Calu3 (cell line): ENCODE measurements at places on chromosomes 2 and 18. TPM values are rescaled to one million over a fixed set of nuclear protein-coding genes. Genes with fewer than 3 reads are reported as not detected.

DNA sequence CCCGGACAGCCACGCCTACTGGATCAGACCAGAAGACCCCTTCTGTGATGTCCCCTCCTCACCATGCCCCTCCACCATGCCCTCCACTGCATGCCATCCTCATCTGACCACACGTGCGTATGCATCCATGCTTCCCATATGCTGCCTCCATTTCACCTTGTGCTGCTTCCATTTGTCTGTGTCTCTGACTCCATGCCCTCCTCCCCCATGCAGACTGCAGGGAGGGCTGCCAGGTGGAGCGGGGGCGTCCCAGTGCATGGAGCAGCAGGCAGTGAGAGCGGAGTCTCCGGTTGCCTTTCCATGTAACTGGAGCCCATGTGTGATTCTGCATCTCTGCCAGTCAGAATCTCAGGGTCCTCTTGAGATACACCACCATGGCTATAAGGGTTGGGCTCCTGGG, 52.6 kb downstream of the COA5 start:
- no peak for DNase-seq

DNA sequence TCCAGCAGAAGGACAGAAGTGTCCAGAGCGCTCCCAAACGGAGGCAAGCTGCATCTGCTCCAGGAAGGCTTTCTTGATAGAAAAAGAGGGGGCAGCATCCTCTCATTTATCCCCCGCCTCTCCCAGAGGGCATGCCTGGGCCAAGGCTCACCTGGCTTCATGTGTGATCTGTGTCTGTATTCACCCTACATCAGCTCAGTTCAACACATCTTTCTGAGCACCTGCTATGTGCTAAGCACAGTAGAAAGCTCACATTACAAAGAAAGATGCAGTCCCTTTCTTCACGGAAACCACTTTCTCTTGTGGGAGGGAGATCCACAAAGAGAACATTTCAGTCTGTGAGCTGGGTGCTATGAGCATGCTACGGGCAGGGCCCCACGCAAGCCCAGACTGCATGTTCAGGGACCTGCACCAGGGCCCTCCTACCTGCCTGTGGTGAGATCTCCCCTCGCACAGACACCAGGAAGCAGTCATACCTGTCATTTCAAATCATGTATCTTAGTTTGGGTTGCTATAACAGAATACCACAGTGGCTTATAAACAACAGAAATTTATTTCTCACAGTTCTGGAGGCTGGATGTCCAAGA, 90.7 kb downstream of the PDCL3 start:
- DNase-seq = no peak

The SNORC gene
- total RNA-seq = 4.3 and 5.0 TPM in 2 replicates

The FIGN gene
- 8.4 and 9.1 TPM in 2 replicates for total RNA-seq

The ACOXL gene
- 2.4 and 2.7 TPM in 2 replicates for total RNA-seq

DNA sequence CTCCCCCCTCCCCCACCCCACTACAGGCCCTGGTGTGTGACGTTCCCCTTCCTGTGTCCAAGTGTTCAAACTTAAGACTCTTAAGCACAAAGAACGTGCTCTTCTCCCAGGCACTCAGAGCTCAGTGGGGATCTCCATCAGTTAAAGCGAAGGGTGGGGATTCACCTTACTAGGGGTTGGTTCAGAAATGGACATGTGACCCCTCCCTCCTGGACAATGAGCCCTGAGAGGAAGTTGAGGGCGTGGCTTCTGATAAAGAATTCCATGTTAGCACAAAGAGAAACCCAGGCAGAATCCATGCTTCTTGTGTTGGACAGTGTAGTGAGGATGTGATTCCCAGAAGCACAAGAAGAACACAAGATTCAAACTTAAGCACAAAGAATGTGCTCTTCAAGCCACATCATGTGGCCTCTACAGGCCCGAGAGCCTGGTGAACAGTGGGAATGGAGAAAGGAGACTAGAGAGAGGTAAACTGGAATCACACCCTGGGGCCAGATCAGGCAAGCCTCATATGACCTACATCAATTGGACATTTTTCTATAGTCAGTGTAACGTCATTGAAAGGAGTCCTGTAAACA, 78.1 kb upstream of the TTC39C start:
- DNase-seq = no peak

GRCh38 chr2:36965206-36965605, 1.1 kb downstream of the STRN start:
- DNase-seq = no peak

The GPAT2 gene
- not detected in 2 replicates for total RNA-seq

GRCh38 chr2:135257383-135258090, 205.4 kb downstream of the RAB3GAP1 start:
- no peak for DNase-seq

DNA sequence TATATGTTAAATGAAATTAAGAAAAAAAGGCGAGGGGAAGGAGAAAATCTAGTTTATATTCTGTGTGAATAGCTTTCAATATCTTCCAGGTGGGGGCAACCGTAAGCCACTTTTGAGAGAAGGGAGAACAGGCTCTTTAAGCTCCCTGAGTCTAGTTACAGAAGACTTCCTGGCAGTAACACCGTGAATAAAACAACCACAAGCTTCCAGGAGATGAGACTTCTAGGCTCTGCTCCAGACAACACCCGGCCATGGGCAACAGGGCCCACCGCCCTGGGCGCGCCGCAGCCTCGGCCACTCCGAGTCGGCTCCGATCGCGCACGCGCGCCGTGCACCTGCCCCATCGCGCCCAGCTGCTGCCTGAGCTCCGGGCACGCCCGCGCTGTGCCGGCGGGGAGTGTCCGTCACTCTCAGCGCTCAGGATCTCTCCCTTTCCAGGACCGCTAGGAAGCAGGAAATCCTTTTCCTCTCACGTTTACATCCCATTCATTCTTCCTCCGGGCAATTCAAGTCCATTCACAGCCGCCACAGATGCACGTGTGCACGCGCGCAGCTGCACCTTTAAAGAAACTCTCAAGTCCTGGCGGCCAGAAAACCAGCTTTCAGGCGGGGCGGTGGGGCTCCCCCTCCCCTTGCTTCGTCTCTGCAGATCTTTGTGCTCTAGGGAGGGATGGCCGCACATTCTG, 19.4 kb upstream of the PAX3 start:
- DNase-seq = peak; percentile 85

The MYOM1 gene
- 16.5 and 20.4 TPM in 2 replicates for total RNA-seq

- DNase-seq = no peak
These were observed 662 bp downstream of the ACVR2A start for GRCh38 chr2:147845411-147845971.

The SERPINB10 gene
- total RNA-seq = not detected in 2 replicates

- DNase-seq = no peak
These were observed 142.9 kb upstream of the GYPC start for GRCh38 chr2:126513033-126513432.

DNA sequence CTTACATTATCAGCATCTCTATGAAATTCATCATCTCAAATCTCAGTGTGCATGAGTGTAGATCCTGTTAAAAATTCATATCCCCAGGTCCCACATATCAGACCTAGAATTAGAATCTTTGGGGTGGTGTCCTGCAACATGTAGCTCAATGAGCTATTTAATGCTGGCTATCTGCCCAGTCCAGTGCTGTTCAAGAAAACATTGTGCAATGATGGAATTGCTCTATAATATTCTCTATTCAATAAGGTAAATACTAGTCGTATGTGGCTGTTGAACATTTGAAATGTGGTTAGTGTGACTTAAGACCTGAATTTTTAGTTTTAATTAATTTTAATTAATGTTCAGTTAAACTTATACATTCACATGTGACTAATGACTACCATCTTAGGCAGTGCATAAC, 127.4 kb downstream of the NOL4 start:
- DNase-seq = no peak
